ENCODE measurements at places on chromosomes 3 and 15.

- DNase-seq, result no peak
These were observed 481.4 kb upstream of the THBS1 start for GRCh38 chr15:39099524-39099923.

GRCh38 chr3:178182337-178182779 is 353.9 kb upstream of the KCNMB2 start:
- no peak for DNase-seq

DNA sequence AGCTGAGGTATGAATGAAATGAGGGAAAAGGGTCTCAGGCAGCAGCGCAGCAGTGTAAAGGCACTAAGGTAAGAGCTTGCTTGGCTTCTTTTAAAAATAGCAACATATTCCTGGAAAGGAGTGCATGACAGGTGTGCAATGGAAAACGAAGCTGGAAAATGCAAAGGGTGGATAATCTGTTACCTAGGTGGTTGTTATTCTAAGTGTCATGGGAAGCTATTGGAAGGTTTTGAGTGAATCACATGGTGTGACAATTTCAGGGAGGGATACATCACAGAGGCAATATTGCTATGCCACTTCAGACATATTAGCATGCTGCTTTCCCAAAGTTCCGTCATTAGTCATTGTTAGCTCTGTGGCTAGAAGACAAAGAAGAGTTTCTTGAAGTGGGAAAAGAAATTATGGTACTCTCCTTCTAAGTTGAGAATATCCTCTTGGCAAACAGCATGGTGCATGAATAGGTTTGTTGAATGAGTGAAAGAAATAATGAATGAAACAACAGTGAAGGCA is 28.7 kb upstream of the TMEM45A start:
- DNase-seq, result no peak

- DNase-seq, result no peak
These were observed 60.4 kb downstream of the CCNL1 start for GRCh38 chr3:157099326-157100095.

- DNase-seq, result no peak
These were observed 38.9 kb upstream of the PPP2R3A start for GRCh38 chr3:135926664-135927063.

DNA sequence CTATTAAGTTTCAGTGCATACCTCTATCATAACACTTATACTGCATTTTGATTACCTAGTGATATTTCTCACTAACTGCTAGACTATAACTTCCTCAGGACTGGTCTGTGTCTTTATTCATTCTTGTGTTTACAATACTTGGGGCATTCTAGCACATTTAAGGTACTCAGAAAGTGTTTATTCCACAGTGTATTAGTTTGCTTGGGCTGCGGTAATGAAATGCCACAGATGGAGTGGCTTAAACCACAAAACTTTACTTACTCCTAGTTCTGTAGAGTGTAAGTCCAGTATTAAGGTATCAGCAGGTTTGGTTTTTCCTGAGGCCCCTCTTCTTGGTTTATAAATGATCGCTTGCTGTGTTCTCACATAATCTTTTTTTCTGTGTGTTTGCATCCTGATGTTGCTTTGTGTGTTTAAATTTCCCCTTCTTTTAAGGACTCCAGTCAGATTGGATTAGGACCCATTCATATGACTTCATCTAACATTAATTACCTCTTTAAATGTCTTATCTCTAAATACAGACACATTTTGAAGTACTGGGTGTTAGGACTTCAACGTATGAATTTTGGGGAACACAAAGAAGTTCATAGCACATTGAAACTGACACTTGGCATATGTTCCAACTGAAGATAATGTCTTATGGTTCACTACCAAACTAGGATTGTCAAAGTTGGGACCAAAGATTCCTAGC is 23.9 kb downstream of the RNF111 start:
- DNase-seq, result no peak

DNA sequence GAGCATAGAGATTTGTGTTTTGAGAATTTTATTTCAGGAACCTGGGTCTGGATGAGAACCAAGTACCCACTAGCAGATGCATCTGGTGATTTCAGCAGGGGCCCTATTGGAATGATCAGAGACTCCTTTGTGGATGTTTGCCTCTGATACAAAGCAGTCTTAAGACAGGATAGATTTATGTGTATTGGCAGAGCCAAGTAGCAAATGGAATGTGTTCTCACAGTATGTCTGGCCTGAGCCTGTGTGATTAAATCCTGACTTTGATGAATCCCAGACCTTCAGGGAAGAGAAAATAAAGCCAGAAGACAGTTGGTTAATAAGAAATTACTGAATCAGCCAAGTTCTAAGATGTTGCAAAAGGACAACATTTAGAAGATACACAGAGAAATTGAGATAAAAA is 755.5 kb upstream of the SEMA6D start:
- no peak for DNase-seq
